ENCODE measurements at places on chromosomes 3 and 15.

GRCh38 chr3:58386626-58387365 lies 46.8 kb downstream of the PDHB start:
- DNase-seq: no peak

DNA sequence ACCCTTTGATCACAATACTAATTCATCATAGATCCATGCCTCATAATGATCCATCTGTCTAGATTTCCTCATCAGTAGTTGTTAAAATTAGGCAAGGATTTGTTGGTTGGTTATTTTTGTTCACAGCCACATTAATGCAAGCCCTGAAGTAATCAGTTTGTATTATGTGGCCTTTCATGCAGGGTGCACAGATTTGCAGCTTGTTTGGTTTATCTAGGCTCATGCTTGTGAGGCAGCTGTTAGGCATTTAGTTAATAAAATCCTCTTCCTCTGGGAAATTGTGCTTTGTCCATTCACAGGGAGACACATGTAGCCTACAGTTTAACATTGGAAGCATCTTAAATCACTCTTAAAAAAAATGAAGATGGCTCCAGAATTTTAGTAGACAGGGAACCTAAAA lies 162.8 kb upstream of the ZNF385D start:
- no peak for DNase-seq

GRCh38 chr3:177041021-177041729 lies 156.1 kb downstream of the TBL1XR1 start:
- no peak for DNase-seq

DNA sequence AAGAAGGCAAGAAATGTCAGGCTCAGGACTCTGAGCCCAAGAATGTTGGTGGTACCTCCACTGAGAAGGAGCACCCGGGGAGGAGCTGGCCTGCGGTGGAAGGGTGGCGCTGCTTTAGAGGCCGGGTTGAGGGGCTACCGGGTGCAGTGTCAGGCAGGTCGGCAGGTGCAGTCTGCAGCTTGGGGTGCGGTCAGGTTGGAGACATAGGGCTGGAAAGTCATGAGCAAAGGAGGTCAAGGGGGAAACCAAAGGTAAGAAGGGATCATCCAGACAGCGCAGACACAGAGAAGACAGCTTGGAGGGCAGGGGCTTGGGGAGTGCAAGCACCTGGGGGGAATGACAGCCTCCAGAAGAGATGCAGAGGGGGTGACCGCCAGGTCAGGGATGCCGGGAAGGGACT lies 274.4 kb upstream of the LYSMD4 start:
- DNase-seq: no peak

DNA sequence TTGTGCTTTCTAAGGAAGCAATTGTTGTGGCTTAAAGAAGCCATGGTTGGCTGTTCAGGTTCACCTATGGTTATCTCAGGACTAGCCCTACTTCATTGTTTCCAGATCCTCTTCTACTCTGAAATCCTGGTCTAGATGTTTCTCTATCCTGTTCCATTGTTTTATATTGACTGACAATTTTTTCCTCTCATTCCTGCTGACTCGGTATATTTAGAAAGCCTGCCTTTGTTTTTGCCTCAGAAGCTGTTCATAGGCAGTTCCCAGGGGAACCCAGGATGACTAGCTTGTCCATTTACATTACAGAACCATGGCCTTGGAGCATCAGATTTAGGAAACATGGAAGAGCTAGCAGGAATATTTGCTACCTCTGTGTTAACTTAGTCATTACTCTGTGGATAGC lies 64.0 kb downstream of the SLC9C1 start:
- no peak for DNase-seq

DNA sequence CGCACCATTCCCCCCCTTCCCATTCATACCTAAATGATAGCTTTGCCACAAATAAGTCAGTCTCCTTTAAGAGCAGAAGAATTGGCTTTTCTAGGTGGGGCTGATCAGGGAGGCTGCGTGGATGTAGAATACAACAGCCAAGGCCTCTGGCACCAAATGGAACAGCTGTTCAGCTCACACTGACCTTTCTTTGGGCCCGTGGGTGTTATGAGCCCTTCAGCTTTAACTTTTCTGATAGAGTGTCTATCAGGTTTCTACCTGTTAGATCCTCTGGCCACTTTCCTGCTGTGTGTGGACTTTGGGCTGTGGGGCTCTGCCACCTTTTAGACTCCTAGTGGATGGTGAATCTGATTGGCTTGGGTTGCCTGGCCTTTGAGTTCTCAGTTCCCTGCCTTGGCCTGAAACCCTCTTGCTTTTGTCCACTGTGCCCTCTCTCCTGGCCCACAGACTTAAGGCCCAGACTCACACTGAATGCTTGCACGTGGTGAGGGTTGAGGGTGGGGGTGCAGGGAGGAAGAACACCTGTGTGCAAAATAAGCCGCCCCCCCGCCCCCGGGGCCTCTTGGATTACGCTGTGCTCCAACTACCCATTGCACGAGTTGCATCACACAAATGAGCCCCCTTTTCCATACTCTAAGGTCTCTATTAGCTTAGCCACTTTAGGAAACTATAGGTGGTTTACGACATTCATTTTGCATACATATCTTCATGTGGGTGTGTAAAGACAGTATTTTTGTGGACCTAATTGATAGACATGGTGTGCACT lies 1.3 kb upstream of the RFX7 start:
- no peak for DNase-seq

- no peak for DNase-seq
These were observed 18.4 kb downstream of the LRCH3 start for GRCh38 chr3:197809356-197810020.

GRCh38 chr3:169811631-169812331 lies 889 bp upstream of the LRRIQ4 start:
- no peak for DNase-seq

DNA sequence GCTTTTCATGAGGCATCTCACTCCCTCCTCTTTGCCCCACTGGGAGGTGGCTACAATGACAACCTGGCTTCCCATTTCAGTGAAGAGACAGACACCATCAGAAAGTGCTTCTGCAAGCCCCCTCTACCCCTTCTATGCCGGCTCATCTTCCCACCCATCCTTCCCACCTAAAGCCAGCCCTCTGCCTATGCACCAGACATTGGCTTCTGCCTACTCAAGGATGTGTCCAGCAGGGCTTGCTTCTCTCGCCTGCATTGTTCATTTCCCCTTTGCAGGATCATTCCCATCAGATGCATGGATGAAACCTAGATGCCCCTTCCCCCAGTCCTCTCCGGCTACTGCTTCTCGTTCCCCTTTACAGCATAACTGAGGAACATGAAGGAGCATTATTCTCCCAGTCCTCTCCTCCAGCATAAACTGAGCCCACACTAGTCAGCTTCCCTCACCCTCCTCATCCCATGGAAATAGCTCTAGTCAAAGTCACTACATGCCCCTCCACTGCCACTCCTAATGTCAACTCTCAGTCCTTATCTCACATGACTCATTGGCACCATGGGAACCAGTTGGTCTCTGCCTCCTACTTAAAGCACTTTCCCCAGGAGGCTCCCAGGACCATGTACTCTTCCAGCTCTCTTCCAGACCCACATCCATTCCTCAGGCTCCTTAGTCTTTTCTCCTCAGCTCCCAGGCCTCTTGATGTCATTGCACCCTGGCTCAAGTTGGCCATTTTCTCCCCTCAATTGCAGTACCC lies 47.9 kb downstream of the TM2D3 start:
- DNase-seq: no peak

DNA sequence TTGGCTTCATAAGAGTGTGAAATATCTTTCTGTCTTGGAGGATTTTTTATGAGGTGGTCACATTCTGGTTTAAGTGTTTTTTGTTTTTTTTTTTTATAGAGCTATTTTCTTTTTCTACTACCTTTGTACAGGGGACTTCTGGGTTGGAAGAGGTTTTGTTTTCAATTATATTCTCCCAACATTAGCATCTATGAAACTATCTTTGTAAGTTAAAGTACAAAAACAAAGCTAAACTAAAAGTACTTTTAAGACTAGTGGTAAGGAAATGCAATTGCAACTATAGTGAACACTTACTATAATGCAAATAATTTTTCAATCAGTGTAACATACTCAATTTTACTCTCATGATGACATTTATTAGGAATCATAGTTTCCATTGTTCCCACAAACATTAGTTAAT lies 688.2 kb downstream of the SI start:
- no peak for DNase-seq

DNA sequence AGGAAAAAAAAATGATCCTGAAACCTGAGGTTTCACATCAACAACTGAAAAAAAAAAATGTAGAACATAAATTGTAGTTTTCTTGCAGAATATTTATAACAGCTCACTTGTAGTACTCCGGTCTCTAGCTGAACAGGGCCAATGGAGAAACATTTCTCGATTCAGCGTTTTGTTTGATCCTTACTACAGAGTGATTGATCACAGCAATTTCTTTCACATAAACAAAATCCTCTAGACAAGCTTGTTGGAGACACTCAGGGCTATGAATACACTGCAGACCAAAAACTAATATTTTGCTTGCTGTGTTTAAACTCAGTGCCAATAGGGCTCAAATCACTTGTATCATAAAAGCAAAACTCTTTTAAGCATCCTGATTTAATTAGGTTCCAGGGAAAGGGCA lies 127.0 kb upstream of the CNTN6 start:
- DNase-seq: no peak

GRCh38 chr3:66539466-66539989 lies 38.7 kb upstream of the LRIG1 start:
- DNase-seq: no peak

DNA sequence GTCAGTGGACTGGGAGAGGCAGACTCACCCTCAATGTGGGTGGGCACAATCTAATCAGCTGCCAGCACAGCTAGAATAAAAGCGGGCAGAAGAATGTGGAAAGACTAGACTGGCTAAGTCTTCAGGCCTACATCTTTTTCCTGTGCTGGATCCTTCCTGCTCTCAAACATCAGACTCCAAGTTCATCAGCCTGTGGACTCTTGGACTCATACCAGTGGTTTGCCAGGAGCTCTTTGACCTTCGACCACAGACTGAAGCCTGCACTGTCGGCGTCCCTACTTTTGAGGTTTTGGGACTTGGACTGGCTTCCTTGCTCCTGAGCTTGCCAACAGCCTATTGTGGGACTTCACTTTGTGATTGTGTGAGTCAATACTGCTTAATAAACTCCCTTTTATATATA lies 68.0 kb downstream of the CNTN3 start:
- no peak for DNase-seq

- DNase-seq: no peak
These were observed 64.2 kb downstream of the MYO5A start for GRCh38 chr15:52464478-52464877.

DNA sequence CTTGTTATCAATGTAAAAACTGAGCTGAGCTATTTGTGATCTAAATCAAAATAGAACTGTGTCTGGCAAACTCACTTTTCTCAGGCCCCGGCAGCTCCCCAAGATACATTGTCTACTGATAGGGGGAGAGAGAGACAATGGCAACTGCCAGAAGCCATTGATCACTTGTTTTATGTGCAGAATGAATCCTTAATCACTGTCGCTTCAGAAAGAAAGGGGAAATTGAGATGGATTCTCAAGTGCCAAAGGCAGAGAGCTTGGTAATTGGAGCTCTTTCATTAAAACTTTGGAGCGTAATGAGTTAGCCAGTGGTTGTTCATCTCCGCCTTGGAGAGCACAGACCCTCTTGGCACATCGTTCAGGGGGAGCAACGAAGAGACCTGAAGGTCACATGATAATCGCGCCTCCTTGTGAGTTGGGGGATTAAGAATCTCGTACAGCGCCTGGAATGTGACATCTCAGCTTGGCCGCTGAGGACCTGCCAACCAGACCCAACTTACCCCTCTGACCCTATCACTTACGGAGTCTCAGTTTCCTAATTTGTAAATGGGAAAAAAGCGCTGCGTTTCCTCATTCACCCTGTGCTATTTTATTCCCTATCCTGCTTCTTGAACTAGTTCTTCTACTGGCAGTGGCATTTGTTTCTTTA lies 252.8 kb downstream of the VPS13C start:
- DNase-seq: no peak

DNA sequence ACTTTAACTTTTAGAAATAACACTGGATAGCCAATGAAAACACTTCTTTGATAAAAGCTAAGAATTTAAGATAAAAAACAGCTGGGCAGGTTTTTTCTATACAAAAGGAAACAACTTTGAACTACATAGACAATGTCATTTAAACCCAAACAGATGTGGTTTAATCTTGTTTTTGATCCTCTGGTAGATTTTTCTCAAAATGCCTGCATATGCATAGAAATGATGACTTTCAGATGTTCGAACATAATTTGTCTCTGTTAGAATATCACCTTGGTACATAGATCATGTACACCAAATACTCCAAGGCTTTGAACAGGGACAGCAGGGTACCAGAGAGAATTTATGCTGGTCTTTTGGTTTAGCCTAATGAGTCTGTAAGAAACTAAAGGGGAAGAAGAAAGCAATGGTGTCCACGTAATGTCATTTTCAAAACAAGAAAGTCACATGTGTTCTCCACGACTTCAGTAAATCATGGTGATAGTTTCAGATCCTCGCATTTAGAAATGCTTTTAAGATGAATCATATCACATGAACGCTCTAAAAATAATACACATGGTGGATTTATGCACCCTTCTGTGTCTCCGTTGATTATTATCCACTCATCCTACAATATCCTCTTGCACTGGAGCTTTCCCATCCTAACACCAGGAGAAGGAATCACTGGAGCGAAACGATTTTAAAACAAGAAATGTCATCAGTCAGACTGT lies 160.1 kb upstream of the PDZRN3 start:
- DNase-seq: no peak

- DNase-seq: no peak
These were observed 40.3 kb upstream of the ZPLD1 start for GRCh38 chr3:102394517-102394916.

- DNase-seq: no peak
These were observed 2.6 kb upstream of the MAP4 start for GRCh38 chr3:48018841-48019240.

DNA sequence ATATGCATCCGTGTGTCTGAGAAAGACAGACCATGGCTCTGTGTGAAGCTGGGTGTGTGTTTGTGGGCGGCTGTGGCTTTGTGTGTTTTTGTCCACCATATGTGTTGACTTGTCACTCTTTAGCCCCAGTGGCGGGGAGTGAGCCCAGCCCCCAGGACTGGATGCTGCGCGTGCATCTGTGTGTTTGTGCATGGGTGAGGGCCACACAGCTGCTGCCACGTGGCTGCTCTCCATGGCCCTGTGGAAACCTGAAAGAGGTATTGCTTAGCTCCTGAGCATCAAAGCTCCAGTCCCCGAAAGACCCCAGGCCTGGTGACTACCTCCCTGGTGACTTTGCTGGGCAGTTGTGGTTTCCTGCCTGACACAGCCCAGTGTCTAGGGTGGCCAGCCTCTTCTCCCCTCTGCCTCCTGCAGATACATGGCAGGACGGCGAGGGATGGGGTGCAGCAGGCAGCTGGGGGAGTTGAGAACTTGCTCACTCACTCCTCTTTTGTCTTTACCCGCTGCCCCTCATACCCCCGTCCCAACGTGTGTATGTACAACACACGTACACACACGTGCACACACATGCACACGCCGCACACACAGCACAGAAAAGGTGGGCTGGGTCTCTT lies 6.5 kb downstream of the EPHB3 start:
- no peak for DNase-seq

DNA sequence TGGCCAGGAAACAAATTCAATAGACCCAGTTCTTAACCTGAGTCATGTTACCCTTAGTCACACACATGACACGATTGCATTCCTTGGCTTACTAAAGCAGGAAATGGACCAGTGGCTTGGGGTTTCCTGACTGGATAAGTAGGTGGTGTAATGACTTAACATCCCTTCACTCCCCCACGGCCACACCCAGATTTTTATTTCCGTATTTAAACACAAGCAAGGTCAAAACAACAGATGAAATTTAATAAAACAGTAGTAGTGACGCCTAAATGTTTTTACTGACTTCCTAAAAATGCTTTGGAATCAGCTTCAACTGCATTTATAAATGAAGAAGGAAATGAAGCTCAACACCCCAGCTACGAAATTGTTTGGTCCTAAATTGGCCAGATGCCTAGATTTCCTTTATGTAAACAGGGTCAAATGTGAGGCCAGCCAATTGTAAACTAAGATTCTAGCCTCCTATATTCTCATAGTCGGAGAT lies 324.3 kb downstream of the CHST2 start:
- no peak for DNase-seq
